ENCODE measurements at places on chromosomes 2 and 18.

GRCh38 chr2:47194410-47194809 lies 39.3 kb upstream of the STPG4 start:
- no peak for DNase-seq

- DNase-seq: no peak
Measured at GRCh38 chr18:48621815-48622555, 83.2 kb downstream of the CTIF start.

DNA sequence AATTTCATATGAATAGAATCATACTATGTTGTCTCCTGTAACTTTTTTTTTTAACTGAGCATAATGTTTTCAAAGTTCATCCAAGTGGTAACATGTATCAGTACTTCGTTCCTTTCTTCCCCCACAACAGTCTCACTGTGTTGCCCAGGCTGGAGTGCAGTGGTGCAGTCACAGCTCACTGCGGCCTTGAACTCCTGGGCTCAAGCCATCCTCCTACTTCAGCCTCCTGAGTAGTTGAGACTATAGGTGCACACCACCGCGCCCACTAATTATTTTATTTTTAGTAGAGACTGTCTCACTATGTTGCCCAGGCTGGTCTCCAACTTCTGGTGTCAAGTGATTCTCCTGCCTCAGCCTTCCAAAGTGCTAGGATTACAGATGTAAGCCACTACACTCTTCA lies 23.4 kb upstream of the TET3 start:
- no peak for DNase-seq

- DNase-seq: no peak
Measured at GRCh38 chr18:63378919-63379638, 12.1 kb upstream of the KDSR start.

DNA sequence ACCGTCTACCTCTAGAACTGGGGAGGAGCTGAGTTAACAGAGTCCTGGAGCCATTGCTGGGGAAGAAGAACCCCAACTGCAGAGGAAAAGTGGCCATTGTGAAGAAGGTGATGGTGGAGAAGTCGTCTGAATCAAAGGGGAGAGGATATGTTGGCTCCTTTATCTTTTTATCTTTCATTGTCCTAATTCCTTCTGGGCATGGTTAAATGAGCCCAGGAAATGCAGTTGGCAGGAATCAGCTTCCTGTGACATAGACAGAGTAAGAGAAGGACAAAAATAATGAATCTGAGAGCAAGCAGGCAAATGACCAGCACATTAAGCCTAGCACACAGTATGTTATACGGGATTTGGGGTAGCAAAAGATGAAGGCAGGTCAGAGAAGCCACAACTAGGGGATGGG lies 16.0 kb upstream of the ACTR3 start:
- DNase-seq: no peak

GRCh38 chr2:237819231-237819630 lies 20.7 kb downstream of the RBM44 start:
- no peak for DNase-seq

- DNase-seq: no peak
Measured at GRCh38 chr2:27042159-27042661, 9.3 kb upstream of the AGBL5 start.

- DNase-seq: no peak
Measured at GRCh38 chr2:152555048-152555447, 162.2 kb downstream of the PRPF40A start.

All from activated CD4-positive, alpha-beta T cell treated with anti-CD3 and anti-CD28 coated beads, Interleukin-2, amount 50 U/mL, for 48 hours (primary cell).